NCI-H2029 treated with DMSO at 0.1 percent for 48 hours (cell line): ENCODE measurements at places on chromosomes 7 and 10.

DNA sequence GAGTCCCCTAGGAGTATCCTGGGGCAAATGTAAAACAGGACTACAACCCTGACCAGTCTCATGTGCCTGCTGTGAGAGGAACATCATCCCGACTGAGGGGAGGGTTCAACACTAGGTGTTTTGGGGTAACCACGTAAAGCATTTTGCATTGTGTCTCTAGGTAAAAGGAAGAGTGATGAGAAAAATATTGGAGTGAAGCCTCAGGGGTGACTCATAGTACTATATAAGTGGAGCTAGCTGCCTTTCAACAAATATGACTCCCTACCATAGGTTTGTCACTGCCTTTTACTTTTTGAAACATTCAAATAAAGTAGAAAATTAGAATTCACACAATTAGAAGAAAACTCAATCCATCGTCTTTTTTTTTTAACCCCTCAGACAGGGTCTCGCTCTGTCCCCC lies 2.6 kb upstream of the CAMK2G start:
- DNase-seq, result no peak

- no peak for DNase-seq
Measured at GRCh38 chr10:126133082-126133620, 236.8 kb downstream of the FANK1 start.

DNA sequence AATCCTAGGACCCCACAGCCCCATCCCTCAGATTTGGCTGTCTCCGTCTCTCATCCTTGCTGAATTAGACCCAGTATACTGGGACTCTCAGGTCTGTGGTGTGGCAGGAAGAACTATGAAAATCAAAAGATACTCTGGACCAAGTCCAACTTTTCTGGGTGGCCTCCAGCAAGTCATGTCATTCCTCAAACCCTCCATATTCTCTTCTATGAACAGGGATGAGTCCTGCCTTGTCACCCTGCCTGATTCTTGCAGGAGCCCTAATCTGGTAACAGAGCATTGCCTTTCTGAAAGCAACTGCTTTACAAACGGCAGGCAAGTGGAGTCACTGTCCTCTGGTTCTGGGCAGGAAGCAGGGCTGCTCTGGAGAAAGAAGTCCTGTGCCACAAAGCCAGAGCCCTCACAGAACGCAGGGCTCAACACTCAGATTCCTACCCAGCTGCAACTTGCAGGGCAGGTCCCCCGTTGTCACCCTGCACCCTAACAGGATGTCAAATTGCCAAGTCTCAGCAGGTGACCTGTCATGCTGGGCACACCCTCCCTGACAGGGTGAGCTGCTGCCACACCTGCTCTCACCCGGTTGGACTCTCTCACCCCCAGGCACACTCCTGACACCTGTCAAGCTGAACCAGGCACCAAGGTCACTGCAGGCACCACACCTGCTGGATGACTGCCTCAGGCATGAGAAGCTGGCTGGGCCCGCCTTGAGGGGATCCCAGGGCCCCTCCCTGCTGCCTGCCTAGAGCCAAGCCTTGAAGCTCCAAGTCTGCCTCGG lies 227.7 kb downstream of the KCNMA1 start:
- DNase-seq, result no peak

GRCh38 chr10:69638642-69639041 lies 8.6 kb downstream of the FAM241B start:
- DNase-seq, result no peak

DNA sequence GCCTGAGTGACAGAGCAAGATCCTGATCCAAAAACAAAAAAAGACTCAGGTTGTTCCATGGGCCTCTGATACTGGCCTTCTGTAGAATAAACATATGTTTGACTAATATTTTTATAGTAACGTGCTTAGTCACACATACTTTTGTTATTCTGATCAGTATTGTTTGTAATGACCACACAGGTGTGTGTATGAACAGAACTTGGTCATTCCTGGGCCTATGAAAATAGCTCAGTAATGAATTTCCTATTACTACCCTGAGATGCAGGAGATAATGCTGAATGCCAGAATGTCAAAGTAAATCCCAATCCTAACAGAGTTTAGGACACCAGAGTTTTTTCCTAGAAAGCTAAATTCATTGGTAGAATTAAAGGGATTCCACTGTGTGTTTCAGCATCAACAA lies 108.7 kb downstream of the DOCK4 start:
- no peak for DNase-seq

DNA sequence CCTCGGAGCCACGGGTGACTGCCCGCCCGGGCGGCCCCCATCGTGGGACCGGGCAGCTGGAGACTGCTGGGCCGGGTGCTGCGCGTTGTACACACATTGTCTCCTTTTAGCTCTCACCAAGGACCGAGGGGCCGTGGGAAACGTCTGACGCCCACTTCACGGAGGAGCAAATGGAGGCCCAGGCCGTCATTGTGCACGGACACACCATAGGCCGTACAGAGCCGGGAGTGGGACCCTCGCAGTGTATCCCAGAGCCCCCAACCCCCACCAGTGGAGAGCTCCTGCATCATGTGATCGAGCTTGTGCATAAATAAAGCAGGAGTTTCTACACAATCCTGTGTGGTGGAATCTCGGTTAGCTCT lies 722 bp downstream of the DENND10 start:
- DNase-seq, result no peak

DNA sequence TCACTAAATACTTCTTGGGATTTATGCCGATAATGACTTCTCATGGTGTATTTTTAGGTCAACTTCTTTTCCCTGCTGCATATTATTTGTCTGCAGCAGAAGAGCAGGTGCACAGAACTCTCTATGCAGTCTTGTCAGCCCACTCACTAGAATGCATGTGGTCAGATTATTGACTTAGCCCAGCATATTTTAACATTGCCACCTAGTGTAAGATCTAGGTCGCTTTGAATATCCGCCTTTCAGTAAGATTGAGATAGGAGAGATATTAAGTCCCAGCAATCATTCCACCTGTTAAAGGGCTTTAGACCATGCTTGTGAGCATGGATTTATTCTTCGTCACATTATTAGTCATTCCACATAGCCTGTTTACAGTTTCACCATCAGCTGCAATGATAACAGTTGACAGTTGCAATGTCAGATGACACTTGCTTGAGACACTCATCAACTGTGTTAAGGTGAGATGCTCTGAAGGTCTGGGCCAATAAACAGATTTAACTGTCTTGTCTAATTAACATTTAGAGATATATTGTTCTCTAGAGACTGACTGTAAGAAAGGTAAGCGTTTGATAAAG lies 491.7 kb downstream of the ARL4A start:
- DNase-seq, result no peak

DNA sequence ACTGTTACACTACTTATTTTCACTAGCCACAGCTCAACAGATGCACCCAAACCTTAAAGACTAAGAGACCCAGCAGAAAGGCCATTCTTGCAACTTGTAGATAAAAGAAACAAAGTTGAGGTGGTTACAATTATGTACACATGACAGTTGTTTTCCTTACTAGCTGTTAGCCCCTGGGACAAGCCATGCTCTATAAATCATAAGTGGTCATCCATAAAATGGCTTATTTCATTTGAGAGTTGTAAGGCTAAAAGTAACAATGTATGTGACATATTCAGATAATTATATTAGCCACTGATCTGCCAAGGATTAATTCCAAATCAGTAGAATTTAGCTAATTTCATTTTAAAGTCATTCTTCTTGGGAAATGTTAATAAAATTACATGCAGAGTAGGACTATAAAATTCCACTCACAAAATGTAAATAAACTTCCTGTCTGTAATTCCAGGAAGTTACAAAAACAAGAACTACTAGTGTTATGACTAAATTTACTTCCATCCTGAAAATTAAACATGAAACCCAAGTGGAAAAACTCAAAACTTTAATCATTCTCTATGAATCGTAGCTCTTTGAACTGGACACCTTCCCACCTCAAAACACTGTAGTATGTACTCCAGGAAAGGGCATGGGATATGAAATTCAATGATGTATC lies 13.3 kb downstream of the SLC37A3 start:
- no peak for DNase-seq

DNA sequence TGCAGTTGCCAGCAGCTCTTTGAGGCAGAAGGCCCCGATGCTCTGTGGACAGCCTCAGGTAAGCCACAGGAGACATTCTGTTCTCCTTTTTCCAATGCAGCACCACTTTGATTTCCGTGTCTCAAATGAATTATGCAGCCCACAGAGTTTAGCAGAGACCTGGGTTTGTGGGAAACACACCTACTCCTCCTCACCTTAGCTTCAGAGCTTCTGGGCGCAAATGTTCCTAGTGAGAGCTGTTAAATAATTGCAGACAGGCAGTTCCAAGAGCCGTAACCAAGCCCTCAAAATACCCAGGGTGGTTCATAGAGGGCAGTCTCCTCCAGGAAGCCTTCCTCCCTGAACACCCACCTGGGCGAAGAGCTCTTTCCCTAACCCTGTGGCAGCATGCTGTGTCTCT lies 69.2 kb upstream of the AGK start:
- DNase-seq, result no peak

- DNase-seq, result no peak
Measured at GRCh38 chr10:22429146-22429545, 83.8 kb downstream of the SPAG6 start.

GRCh38 chr10:4038000-4038399 lies 253.0 kb upstream of the KLF6 start:
- no peak for DNase-seq

DNA sequence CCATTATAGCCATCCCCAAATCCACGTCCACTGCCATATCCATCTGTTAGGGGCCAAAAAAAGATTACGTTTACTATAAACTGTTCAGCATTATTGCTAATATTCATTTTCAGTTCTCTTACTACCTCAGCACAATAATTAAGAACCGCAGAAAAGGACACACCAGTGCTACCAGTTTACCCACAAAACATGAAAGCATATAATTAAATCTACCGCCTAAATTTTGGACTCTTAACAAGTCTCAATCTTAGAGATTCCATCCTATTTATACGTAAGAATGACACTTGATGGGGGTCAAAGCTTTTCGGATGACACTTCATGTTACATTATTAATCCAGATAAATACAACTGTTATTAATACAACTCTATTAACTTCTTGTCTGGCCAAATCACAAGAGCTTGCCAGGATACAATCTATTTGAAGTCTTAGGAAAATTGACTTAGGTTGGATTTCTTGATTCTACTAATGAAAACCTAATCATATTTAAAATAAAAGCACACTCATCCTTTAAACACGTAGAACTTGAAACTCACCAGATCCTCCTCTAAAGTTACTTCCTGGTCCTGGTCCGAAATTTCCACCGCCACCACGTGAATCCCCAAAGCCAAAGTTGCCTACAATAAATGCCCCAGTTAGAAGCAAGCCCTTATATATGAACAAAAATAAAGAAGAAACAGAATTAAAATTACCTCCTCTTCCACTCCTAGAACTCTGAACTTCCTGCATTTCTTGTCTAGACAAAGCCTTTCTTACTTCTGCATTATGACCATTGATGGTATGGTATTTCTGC lies 4.5 kb downstream of the HNRNPA2B1 start:
- no peak for DNase-seq

- no peak for DNase-seq
Measured at GRCh38 chr7:13639396-13639795, 350.1 kb downstream of the ETV1 start.

DNA sequence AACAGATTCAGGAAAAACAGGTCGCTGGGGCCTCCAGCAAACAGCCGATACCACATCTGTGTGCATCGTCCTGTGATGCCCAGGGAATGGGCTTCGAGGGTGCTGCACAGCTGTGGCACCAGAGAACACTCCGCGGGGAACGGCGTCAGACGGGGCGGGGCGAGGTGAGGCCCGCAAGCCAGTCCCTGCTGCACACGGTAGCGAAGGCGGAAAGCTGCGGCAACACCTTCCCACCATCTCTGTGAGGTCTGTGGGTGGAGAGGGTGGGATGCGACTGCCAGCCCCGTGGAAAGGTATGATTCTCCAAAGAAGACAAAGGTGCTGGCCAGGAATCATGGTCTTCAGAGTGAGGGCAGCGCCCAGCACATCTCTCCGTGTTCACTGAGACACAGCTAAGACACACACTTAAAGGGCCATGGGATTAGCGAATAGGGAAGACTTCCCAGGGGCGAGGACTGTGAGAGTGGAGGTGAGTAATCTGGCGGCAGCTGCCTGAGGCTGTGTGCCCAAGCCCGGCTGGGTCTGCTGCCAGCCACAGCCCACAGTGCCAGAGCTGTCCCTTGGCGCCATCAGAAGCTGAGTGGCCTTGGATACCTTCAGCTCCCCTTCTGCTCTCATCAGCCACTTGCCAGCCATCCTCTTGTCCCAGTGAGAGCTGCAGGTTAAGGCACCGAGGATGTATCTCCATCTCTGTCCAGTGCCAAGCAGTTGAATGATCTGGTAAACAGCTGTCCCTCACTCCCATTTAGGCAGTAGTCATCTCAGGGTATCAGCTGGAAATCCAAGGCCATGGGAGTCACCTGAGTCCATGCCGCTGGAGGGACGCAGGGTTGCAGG lies 17.6 kb downstream of the PRKAG2 start:
- no peak for DNase-seq

- DNase-seq, result no peak
Measured at GRCh38 chr7:28804990-28805389, 153.1 kb downstream of the TRIL start.

GRCh38 chr10:52252307-52252706 lies 61.8 kb upstream of the DKK1 start:
- no peak for DNase-seq

- DNase-seq, result no peak
Measured at GRCh38 chr10:34288634-34289033, 526.5 kb downstream of the PARD3 start.

- DNase-seq, result no peak
Measured at GRCh38 chr10:71042699-71043098, 154.3 kb upstream of the PCBD1 start.

GRCh38 chr10:11243425-11244222 lies 226.0 kb downstream of the CELF2 start:
- no peak for DNase-seq

DNA sequence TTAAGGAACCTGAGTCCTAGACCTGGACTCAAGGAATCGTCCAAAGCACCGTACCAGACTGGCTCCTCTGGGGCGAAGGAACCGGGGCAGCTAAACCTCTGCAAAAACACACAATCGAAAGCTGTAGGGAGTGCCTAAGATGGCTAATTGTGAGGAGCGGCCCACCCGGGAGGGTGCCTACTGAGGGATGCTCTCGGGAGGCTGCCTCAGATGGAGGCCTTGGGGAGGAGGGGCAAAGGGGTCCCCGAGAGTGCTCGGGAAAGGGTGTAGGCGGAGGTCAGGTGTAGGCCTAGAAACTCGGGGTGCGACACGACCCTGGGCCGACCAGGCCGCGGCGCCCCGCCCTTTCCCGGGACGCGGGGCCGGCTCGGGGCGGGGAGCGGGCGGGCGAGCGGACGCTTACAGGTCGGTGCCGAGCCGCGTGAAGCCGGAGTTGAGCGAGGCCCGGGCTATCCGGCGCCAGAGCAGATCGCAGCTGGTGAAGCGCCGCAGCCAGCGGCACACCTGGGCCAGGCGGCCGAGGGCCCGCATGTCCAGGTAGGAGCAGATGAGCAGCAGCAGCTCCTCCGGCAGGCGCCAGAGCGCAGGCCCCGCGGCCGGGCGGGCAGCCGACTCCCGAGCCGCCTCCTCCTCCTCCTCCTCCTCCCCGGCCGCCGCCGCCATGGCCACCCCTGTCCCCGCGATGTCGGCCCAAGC lies 844 bp downstream of the FBXW4 start:
- DNase-seq, result no peak
